ENCODE measurements at places on chromosomes 6 and 20.

DNA sequence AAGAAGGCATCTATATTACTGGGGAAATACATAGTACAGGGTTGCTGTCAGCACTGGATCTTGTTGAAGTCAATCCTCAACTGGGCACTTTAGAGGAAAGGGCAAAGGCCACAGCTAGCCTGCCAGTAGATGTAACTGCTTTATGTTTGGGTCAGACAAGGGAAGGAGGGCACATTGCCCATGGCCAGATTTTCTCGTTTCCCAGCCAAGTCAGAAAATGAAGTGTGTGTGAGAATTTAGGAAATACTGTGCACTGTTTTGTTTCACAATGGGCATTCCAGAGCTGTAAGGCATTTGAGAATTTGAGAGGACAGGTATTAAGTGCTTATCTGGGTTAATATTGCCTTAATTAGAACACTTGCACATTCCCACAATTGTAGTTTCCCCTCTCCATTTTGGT, 183.9 kb upstream of the MCHR2 start:
- no peak for DNase-seq

DNA sequence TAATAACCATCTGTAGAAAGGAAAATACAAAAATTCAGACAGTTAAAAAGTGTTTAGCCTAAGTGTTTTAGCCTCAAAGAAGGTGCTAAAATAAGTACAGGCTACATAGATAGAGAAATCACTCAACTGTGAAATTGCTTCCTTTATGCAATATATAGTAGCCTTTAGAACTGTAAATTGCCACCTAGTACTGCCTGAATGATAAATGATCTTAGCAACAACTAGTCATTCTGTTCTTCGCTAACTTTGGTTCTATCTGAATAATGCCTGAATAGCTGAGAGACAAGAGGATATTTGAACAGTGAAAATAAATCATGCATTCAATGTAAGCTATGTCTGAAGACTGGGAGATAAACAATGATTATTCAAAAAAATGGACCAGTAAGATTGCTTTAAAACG, 603.3 kb upstream of the PTCHD4 start:
- no peak for DNase-seq

DNA sequence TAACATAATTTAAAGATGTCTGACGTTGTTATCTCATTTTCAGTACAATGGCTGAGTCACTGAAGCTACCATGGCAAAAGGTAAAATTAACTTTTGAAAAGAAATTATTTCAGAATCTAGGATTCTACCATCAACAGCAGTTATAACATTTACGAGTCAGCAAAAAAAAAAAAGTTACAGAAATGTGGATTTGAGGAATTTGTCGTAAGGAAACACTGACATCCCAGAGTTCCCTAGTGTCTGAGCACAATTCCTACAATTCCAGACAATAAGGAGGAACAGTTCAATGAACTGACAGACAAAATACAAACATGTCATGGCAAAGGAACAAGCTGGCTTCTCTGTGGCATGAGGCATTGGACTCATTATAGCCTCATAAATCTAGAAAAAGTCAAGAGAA, 19.1 kb downstream of the ABRACL start:
- no peak for DNase-seq

GRCh38 chr6:98498144-98498775, 336.1 kb upstream of the POU3F2 start:
- no peak for DNase-seq

- DNase-seq, result no peak
Observed at GRCh38 chr6:22788038-22788437, 218.7 kb downstream of the HDGFL1 start.

All from activated CD4-positive, alpha-beta T cell treated with anti-CD3 and anti-CD28 coated beads for 48 hours (primary cell).